ENCODE measurements at places on chromosomes 12 and 14.

- no peak for DNase-seq
Measured at GRCh38 chr12:27861428-27862167, 81.6 kb upstream of the MANSC4 start.

DNA sequence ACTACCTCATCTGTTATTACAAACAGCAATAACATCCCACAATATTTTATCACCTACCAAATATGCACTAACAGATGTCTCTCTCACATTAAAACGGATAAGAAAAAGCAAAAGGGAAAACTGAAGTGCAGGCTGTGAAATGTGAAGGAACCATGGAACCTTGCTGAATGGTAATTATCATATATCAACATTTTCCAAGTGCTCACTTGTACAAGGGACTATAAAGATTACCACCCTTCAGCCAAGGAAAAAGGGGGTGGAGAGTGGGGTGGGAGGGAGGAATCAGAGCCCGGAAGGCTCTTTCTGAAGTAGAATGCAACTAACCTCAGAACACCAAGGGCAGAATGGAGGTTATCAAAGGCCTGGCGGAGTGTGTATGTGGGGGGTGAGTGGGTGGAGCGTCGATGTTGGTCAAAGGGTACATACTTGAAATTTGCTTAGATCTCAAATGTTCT is 1.2 kb downstream of the SNX6 start:
- no peak for DNase-seq

GRCh38 chr12:114286145-114286544 is 119.8 kb downstream of the TBX5 start:
- DNase-seq = no peak

- DNase-seq = peak; percentile 49
Measured at GRCh38 chr14:99234961-99235571, 36.9 kb downstream of the BCL11B start.

DNA sequence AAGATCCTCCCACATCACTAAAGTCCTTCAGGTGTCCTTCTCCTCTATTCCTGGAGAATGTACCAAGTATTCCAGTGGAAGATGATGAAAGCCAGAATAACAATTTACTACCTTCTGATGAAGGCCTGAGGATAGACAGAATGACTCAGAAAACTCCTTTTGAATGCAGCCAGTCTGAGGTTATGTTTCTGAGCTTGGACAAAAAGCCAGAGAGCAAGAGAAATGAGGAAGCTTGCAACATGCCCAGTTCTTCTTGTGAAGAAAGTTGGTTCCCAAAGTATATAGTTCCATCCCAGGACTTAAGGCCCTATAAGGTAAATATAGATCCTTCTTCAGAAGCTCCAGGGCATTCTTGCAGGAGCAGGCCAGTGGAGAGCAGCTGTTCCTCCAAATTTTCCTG is 54.6 kb upstream of the HELB start:
- no peak for DNase-seq

DNA sequence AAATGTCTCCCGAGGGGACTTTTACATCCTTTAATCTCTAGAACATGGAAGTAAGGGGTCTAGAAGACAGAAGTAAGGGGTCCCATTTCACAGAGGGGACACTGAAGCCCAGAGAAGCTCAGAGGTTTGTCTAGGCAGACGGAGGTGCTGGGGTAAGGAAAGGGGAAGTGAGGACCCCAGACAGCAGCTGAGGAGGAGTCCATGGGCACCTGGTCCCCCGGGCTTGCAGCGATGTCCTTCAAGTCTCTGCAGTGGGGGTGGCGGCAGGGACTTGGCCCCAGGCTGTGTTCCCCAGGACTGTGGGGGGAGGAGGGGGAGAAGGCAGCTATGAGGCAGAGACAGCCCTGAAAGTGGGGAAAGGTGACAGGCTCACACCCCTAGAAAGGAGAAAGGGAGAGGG is 30.7 kb downstream of the DTX1 start:
- no peak for DNase-seq

All from activated naive CD4-positive, alpha-beta T cell (primary cell).